ENCODE measurements at places on chromosomes 4 and X.
A peak's percentile ranks its signal among the peaks of the same experiment; 100 is the strongest.

DNA sequence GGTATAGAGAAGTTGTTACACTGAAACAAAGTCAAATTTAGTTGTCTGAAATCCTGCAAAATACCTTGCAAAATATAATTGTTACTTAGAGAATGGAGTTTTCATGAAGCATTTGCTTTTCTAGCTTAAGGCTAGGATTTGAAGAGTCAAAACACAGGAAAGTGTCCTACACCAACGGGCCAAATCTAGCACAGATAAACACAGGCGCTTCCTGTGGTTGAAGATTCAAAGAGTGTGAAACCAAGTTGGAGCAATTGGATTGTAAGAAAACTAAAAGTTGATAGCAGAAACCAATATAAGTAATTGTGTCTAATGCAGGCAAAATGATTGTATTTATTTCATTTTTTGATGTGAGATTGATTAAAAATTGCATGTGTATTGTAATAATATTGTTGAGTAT, 2002.5 kb upstream of the TENM3 start:
- no peak for DNase-seq

- DNase-seq: no peak
Observed at GRCh38 chrX:142043196-142043595, 139.5 kb downstream of the MAGEC1 start.

GRCh38 chr4:187415231-187415630, 580.3 kb upstream of the ZFP42 start:
- no peak for DNase-seq

DNA sequence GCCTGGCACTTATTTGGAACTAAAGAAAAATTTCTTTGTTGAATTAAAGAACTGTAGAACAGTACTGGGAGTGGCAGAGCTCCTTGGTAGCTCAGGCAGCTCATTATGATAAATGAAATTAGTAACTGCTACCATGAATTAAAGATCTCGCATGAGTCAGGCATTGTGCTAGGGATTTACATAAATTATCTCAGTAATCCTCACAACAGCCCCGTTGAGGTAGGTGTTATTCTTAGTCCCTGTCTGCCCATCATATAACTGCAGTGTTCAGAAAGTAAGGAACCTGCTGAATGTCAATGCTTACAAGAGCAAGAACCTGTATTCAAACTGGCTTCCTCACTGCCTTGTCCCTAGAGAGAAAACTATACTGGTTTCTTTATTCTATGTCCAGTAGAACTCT, 108.3 kb downstream of the NLGN4X start:
- no peak for DNase-seq

DNA sequence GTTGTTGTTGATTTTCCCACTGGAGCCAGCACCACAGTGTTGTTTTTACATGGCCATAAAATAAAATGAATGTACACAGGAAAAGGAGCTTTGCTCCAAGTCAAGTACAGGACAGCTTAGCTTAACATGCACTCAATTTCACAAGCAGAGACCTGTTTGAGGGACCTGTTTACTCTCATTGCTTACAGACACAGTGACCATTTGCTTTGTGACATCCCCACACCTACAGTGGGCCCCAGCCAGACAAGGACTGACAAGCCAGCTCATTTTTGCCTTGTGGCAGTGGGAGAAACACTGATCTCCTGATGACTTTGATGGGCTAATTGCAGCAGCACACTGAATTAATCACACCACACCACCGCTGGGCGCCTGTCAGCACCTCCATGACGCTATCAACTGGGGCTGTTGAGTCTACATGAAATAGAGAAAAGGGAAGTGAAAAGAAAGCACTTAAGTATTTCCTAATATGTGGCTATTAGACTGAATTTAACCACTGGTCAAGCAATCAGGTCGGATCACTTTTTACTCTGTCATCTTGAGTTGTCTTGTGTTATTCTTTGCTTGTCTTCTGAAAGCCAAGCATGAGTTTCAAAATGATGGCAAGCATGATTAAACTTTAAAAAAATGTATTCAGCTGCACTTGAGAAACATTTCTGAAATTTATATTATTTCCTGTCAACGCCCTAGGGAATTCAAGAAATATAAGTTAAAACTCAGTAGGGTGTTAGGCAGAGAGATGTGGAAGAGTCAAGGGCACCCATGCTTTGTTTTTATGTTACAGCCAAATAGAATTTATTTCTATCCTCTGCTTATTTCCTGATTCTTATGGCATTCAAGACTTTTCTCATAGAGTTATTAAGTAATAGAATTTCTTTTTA, 557.7 kb downstream of the RAB28 start:
- DNase-seq: no peak

GRCh38 chrX:31706466-31706865, 634.6 kb upstream of the FTHL17 start:
- DNase-seq: peak; percentile 76

DNA sequence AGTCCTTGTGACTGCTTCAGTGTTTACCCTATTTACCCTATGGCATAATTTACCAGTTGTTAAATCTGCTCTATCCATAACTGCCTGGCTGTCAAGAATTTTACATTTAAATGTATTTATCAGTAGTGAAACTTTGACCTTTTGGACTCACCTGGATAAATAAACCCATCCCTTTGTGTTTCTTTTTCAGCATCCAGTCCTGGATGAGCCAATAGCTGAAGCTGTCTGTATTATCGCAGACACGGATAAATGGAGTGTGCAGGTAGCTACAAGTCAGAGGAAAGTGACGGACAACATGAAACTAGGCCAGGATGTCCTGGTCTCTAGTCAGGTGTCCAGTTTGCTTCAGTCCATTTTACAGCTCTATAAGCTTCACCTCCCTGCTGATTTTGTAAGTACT, 122.4 kb downstream of the FNIP2 start:
- DNase-seq: no peak

DNA sequence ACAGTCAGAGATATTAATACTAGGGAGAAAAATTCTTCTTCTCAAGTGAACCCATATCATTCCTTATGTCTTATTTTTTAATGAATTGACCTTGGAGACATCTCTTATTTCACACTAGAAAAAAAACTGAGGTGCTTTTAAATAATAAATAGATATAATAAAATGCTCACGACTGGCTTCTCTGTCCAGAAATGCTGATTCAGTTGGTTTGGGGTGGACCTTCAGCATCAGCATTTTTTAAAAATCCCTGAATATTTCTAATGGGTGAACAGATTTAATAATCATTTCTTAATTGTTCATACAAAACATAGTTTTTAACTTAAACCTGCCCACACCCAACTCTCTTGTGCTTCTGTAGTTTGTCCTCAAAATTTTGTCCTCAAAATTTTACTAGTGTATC, 283.9 kb downstream of the TECRL start:
- no peak for DNase-seq

DNA sequence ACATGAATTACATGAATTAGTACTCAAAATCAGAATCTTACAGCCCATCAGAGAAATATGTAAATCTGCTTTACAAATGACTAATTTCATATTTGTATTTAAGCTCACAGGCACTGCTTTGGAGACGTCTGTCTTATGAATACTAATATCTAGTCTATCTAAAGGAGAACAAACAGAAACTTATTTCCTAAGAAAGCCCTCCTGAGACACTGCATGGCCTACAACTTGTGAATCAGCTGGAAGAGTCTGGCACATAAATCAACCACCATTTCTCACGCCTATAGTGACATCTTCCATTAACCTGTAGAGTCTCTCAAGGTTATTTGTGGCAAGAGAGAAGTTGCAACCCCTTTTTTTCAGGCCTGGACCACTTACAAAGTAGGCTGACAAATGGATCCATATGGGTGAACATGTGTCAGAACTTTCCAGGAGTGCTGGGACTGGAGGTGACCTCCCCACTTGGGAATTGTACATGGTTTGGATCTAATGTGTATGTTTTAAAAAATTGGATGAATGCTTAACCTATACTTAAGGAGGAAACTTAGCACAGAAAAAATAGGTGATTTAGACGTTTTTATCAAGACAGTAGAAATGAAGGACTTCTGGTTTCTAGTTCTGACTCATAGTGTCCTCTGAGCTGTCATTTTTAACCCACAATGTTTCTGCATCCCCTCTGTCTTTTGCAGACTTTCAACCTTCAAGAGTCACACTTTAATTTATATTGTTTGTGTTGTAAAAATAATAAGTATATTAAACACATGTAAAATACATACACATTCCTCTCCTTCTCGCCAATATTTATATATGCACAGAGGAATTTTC, 83.2 kb upstream of the ARHGAP24 start:
- DNase-seq: no peak

DNA sequence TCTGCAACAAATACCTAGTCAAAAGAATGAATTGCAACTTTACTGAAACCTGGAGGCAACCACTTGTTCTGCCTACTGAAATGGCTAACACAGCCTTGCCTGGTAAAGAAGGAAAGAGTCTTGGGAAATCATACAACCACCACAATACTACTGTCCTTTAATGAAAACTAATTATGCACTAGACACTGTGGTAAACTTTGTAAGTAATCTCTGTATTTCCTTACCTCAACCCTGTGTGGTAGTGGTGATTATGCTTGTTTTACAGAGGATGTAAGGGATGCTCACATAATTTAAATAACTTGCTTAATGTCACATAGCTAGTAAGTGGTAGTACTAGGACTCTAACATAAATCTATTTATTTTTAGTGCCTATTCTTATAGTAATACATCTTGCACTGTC, 44.7 kb downstream of the TMEM156 start:
- DNase-seq: no peak

- DNase-seq: no peak
Observed at GRCh38 chr4:123488916-123489315, 92.3 kb downstream of the SPRY1 start.

DNA sequence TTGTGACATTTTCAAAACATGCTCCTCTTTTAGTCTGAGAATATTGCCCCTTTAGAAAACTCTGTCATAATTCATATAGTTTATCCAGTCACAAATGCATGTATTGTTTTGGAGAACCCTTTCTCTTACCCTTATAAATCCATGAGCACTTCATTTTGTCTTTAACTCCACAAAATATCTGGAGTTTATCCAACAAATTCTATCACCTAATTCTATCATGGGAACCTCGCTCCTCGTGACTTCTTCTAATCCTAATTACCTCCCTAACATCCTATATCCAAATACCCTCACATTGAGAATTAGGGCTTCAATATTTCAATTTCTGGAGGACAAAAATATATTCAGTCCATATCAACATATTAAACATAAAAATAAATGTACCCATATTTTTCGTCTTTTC, 1565.9 kb downstream of the ARAP2 start:
- DNase-seq: no peak

DNA sequence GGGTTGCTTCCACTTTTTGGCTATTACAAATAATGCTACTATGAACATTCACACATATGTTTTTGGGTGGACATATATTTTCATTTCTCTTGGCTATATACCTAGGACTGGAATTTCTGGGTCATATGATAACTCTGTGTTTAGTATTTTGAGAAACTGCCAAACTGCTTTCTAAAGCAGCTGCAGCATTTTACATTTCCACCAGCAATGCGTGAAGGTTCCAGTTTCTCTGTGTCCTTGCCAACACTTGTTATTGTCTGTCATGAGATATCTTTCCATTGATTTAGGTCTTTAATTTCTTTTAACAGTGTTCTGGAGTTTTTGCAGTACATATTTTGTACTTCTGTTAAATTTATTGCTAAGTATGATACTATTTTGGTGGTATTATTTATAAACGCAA, 48.3 kb downstream of the CLCN5 start:
- no peak for DNase-seq

DNA sequence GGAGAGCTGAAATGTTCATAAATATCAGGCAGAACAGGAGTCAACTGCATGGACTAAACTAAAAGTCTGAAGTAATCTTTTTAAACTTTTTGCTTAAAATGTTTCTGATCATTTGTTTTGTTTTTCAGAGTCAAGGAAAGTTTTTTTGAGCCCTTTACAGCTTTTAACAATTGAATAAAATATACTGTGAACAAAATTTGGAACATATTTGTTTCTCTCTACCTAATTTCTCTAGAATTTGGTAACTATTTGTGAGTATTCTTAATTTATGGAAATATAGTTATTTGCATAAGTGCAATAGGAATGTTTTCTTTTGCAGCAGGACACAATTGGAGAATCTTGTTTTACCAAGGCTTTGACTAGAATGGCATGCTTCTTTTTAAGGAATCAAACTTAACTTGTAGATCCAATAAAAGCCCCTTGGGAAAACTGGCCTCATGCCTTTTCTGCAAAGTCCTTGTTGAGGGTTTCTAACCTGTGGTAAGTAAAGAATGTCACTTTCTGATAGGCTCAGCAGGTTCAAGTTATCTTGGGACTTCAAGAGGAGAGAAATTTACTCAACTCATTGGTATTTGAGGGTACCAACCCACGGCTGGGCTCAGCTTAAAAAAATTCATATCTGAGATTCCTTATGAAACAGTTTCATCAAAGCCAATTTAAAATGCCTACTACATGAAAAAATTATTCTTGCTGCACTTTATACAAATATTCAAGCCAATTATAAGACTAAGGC, 91.5 kb downstream of the UPRT start:
- DNase-seq: peak; percentile 60

DNA sequence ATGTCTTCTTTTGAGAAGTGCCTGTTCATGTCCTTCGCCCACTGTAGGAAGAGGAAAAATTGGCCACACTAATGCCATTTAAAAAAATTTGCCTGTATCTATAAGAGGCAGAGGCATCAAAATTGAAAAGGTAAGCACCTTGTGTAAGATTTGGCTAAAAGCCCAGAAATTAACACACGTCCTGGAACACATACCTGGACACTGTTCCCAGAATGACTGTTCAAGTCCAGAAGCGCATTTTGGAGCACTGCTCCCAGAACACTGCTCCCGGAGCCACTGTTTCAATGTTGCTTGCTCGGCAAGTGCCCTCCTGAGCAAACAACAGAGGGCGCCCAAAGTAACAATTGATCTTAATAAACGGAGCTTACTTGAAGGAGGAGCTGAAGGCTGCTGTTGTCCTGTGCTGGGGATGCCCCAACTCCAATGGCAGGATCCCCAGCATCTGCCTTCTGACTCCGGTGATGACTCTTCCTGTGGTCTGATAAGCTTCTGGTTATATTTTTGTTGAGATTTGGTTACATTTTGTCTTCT, 1958.6 kb downstream of the C4orf33 start:
- DNase-seq: no peak

DNA sequence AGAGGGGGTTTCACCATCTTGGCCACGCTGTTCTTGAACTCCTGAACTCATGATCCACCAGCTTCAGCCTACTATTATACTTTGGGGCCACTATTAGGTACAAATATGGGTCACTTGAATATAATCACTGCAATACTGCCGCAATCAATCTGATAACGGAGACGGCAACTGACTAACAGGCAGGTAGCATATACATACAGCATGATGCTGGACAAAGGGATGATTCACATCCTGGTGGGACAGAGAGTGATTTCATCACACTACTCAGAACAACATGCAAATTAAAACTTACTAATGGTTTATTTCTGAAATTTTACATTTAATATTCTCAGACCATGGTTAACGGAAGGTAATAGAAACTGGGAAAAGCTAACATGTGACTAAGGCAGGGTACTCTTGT, 10.9 kb downstream of the LRBA start:
- DNase-seq: peak; percentile 29

DNA sequence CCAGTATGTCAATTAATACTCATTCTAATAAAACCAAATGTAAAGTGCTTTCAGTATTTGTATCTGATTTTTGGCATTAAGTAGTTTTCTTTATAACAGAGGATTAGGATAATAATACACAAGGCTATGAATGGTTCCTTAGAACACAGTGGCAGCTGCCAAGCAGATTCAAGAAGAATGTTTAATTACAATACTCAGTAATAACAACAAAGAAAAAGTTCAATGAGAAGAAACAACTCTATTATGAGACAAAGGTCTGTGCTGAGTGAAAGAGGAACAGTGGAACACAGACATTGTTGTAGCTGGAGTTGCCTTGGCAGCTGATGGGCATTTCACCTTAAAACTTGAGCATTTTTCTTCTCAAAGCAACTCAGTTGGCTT, 502.6 kb upstream of the NR3C2 start:
- no peak for DNase-seq

- no peak for DNase-seq
Observed at GRCh38 chrX:20230406-20230805, 36.3 kb downstream of the RPS6KA3 start.

Data from NCI-H226 (cell line).